ENCODE measurements at places on chromosomes 2 and 18. TPM values are rescaled to one million over a fixed set of nuclear protein-coding genes. Genes with fewer than 3 reads are reported as not detected.

DNA sequence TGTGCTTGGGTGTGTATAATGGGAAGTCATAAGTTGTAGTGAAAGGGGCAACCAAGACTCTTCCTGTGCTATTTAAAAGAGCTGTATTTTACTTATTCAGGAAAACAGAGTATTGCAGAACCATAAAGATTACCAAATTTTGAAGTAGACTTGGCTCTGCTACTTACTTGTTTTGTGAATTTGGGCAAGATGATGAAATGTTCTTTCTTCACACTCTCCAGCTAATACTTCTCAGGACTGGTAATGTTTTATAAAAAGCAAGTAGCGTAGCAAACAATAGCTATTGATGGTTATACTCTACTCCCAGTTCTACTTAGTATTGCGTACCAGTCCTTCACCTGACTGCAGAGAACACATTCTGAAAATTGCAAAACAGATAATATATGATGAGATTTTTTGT lies 374.1 kb downstream of the ARHGAP15 start:
- DNase-seq = no peak

DNA sequence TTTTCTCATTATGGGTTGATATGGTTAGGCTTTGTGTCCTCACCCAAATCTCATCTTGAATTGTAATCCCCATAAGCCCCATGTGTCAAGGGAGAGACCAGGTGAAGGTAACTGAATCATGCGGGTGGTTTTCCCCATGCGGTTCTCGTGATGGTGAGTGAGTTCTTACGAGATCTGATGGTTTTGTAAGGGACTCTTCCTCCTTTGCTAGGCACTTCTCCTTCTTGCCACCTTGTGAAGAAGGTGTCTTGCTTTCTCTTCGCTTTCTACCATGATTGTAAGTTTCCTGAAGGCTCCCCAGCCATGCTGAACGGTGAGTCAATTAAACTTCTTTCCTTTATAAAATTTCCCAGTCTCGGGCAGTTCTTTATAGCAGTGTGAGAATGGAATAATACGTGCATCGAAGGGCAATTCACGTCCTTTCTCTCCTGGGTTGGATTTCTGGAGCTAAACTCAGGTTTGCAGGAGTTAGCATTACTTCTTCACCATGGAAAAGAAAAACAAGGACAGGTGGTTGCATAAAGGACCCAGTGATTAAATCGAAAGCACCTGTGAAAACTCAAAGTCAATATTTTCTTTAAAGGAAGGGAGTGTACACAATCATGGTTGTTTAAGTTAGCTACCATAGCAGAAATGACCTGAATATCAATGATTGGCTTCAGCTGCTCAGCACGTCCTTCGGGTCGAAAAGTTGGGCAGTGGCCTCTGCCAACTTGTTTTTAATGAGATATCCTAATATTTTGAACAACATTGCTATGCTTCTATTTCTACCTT lies 54.1 kb downstream of the CDC42EP3 start:
- no peak for DNase-seq

DNA sequence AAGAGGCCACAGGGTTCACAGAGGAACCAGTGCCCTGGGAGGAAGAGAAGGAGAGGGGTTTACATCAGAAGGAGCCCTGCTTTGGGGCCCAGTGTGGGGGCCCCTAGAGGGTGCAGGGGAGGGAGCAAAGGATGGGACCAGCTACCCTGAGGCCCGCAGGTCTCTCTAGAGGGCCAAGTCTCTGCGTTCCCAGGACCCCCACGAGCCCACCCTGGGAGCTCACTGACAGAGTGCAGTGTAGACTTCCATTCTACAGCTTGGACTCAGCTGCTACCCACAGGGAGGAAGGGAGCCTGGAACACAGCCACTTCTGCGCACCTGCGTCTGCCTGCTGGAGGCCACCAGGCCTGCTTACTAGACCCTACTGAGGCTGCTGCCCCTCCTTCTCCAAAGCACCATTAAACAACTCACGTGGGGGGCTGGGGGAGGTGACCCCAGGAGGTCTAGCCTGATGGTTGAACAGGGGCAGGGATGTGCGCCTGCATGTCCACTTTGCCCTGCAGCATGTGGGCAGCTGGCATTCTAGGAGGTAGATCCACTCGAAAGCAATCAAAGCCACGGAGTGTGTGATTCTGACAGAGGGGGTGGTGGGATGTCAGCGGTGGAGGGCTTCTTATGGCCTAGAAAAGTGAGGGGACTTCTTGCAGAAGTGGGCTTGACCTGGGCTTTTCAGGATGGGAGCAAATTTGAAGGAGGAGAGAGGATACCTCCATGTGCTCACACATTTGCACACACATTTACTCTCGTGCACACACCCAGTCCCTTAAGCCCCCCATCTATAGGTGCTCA lies 90.2 kb downstream of the ZFP36L2 start:
- no peak for DNase-seq

GRCh38 chr2:237482485-237482884 lies 4.6 kb upstream of the MLPH start:
- DNase-seq = peak; percentile 59

DNA sequence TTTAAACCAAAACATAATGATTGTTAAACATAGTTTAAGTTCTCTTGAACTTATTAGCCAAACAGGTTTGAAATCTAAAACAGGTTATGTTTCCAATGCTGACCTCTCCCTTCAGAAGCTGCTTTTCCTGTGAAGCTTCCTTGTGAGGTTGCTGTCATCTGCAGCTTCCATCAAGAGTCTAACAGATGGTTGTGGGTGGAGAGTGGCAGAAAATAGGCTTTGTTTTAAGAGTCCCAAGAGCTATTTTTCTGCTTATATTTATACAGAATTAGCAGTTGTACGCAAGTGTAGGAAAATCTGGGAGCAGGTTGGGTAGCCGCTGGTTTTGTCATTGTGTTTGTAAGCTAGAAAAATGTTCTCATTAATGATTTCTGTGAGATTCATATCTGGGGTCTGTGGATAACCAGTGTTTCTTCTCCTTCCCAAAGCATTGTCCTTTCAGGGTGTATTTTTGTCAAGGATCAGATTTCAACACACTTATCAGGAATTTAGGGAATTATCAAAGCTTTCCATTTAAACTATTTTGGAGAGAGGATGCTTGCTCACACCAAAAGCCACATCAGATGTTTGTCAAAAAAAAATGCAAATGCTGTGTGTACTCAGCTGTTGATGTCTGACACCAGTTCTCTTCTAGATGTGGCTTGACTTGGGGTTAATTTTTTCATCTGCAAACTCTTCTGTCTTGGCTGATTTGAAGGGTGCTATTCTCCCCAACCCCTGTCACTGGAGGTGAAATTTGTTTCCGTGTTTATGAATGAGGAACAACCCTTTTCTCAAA lies 78.1 kb upstream of the KIF5C start:
- DNase-seq = no peak

ASPRV1 gene
- total RNA-seq = 0.38 TPM

GREB1 gene
- under 0.01 TPM for total RNA-seq

PSMD1 gene
- 69.5 TPM for total RNA-seq

MRO gene
- total RNA-seq = not detected

SERPINB4 gene
- 15.7 TPM for total RNA-seq

RAPGEF4 gene
- 0.26 TPM for total RNA-seq

LOXHD1 gene
- not detected for total RNA-seq

Data from bronchial epithelial cell (primary cell).